Ascending aorta (tissue), 2 donors: ENCODE measurements at places on chromosomes 3 and 15.

GRCh38 chr3:57544181-57545125 lies at the start of gene DNAH12:
Gene DNAH12 (minus strand): TSS chr3:57544344. CDS start chr3:57542870, 1,474 bp downstream.
- no peak for DNase-seq

DNA sequence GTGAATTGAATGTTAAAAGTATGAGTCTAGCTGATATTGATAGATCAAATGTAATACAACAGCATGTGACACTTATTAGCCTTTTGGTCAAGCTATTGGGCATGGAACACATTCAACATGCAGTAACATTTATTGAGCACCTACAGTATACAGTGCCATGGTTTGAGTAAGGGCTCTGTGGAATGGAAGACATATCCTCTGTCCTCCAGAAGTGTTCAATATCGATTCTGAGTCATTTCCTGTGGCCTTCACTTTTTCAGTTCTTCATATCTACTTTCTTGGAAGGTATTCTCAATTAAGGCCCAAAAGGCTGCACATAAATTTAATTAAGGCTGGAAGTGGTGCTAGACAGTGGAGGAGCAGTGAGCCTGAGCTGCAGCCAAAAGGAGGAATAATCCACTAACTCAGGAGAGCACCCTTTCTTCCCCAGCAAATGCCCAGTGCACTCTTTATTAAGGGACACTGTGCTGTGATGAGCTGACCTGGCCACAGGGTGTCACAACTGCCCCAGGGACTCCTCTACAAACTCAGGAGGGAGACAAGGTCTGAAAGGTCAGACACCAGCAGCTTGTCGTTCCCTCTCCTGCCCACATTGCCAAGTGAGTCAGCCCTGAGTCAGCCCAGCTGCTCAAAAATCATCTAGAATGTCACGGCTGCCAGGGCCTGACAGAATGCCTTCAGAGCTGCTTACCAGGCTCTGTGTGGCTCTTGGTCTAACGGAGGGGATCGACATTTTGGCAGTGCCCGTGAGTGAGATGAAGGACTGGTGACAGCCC lies 544.8 kb downstream of the AGBL1 start:
- DNase-seq: peak; percentile 8

DNA sequence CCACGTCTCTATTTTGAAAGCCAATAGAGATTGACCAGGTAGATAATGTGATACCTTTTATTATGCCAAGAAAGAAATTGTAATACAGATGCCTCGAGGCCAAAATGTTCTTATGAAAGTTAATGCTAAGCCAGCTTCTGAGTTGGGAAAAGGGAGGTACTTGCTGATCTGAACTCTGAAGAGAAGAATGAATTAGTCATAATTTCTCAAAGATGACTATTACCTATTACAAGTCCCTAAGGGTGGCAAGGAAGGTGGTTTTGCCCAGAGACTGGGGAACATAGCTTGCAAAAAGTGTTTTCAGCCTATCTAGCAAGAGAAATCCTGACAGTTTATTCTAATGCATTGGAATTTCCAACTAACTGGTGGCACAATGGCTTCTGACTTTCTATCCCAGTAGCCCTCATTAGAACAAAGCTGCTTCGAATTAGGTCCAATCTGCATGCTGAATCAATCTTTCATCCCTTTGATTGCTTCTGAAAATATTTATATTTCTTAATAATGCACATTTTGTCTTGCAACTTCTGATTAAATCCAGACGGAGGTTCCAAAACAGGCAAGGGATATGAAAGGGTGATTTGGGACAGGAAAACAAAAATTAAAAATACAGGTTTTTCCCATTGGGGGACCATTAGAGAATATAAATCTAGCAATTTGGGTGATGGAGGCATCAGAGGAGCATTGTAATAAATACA lies 17.7 kb upstream of the NR2F2 start:
- no peak for DNase-seq

- DNase-seq: no peak
These were observed 75.9 kb upstream of the CADPS start for GRCh38 chr3:62951037-62951613.

DNA sequence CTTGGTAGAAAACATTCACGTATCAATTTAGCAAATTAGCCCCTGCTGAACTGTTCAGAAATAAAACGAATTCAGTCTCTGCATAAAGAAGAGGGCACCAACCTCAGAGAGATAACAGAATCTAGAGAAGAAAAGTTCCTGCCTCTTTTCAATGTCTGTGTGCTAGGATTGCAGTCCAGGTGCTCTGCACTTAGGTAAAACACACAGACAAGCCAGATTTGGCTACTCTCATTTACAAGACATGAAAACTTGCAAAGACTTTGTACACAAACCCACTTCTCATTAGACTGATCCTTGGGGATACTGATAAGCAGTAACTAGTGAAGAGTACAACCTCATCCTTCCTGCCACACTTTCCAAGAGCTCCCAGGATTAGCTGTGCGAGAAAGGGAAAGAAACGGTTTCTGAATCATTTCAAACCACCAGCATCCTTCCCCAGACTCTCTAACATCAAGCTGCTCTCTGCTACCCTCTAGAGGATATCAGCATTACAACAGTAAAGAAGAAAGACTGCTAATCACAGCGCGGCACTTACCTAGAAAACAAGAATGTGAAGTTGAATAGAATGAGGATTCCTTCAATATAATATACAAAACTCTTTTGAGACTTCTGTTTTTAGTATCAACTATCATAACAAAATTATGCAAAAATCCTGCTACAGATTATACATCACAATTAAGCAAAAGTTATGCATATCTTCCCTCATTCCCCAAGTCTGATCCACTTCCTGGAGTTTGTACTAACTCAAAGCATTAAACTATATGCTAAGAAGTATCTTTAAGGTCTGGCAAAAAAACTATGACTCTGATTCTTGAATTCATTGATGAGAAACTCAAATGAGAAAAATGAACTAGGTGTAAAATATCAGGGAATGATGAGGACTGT lies 306.4 kb downstream of the MAGI1 start:
- DNase-seq: no peak

DNA sequence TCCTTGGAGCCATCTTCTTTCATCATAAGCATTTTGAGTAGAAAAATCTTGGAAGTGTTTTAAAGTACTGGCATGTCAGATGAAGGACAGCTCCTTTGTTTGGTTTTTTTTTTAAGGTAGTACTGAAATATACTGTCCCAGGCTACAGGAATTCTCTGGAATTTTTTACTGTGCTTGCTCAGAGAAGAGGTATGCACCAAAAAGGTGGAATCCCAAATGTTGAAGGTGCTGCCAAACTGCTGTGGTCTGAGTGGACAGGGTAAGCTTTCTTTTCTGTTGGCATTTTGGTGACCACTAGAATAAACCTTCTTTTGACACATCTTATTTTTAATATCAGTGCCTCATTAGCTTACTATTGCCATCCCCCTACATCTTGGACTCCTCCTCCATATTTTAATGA lies 7.2 kb downstream of the GNL3 start:
- DNase-seq: no peak
